ENCODE measurements at places on chromosomes 5 and 9.

GRCh38 chr9:75612754-75613153, 277.7 kb upstream of the PCSK5 start:
- no peak for DNase-seq

DNA sequence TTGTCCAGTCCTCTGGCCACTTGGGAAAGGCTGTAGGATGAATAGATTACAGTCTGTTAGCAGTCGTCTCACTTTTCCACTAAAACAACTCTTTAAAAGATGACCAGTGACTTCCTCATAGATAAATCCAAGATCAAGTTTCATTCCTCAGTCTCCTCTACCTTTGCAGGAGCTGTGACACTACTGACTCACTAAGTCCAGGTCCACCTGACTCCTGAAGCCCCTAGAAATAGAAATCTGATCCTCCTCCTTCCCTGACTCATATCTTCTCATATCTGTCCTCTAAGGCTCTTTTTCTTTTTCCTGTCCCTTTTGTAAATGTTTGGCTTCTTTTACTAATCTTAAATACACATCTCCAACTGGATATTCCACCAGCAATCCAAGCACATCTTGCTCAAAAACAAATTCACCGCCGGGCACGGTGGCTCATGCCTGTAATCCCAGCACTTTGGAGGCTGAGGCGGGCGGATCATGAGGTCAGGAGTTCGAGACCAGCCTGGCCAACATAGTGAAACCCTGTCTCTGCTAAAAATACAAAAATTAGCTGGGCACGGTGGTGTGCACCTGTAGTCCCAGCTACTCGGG, 2.6 kb downstream of the CCDC125 start:
- no peak for DNase-seq

- no peak for DNase-seq
Measured at GRCh38 chr5:109690242-109690974, 681 bp downstream of the MAN2A1 start.

- DNase-seq: no peak
Measured at GRCh38 chr9:129174724-129175514, 3.1 kb downstream of the IER5L start.

DNA sequence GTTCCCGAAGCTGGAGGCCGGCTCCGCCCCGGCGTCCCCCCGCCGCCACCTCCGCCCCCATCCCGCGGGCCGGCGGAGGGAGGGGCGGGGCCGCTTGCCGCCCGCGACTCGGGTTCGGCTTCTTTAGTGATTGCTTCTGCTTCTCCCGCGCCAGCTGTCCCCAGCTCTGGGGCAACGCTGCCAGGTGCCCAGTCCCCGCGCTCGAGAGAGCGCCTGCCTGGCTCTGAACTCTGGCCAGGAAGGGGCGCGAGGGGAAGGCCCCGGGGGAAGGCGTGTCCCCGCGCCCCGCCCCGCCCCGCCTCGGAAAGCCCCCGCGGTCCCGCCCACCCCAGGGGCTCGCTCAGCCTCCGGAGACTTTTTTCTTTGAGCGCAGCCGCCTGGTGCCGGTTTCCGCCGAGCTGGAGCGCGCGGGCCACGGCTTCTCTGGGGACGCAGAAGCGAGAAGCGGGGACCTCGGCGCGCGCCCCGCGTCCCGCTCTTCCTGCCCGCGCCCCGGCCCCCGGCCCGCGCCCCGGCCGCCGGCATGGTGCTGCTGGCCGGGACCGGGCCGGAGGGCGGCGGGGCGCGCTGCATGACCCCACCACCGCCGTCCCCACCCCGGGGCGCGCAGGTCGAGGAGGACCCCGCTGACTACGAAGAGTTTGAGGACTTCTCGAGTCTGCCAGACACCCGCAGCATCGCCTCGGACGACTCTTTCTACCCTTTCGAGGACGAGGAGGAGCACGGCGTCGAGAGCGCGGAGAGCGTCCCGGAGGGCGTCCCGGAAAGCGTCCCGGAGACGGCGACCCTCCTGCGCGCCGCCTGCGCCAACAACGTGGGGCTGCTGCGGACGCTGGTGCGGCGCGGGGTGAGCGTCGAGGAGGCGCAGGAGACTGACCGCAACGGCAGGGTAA, at the start of gene ANKRD33B:
ANKRD33B (plus strand) TSS at position 126 of the 893 bp plus-strand sequence; CDS start at position 524, 398 bp downstream.
- peak; percentile 25 for DNase-seq

DNA sequence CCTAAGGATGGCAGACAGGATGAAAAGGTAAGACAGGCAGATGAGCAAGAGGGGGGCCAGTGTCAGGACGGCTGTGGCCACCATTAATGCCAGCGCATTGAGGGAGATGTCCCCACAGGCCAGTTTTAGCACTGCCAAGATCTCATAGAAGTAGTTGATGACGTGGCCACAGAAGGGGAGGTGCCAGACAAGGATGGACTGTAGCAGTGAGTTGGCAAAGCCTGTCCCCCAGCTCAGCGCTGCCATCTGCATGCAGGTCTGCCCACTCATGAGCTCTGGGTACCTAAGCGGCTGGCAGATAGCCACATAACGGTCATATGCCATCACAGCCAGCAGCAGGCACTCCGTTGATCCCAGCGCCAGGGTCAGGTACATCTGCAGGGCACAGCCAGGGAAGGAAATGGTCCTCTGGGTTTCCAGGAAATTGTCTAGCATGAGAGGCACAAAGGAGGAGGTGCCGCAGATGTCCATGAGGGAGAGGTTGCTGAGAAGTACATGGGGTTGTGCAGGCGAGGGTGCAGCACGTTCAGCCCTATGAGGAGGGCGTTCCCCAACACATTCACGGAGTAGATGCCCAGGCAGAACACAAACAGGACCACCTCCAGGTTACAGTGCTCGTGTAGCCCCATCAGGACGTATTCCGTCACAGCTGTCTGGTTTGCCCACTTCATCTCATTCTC, 10.8 kb downstream of the OR13J1 start:
- no peak for DNase-seq

DNA sequence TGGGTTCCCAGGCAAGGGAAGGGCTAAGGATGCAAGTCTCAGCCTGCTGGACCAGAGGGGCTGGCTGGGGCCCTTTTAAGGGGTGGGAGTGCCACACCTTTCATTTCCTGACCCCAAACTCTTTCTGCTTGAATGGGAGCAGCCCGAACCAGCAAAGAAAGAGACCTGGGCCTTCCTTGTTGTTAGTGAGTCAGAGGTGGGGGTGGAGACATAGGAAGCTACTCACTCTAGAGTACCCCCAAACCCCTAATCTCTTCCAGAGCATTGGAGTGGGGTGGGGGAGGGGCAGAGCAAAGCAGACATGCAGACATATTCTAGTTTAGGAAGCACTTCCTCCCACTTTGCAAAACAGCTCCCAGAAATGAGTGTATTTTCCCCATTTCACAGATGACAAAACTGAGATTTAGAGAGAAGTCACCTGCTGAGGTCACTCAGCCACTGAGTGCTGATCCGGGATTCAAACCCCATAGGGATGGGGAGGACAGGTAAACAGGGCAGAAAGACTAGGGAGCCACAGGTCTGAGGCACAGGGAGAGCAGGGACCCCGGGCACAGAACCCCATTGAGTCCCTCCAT, 6.0 kb upstream of the AQP3 start:
- DNase-seq: no peak

- no peak for DNase-seq
Measured at GRCh38 chr5:72612810-72613209, 105.6 kb upstream of the ZNF366 start.

DNA sequence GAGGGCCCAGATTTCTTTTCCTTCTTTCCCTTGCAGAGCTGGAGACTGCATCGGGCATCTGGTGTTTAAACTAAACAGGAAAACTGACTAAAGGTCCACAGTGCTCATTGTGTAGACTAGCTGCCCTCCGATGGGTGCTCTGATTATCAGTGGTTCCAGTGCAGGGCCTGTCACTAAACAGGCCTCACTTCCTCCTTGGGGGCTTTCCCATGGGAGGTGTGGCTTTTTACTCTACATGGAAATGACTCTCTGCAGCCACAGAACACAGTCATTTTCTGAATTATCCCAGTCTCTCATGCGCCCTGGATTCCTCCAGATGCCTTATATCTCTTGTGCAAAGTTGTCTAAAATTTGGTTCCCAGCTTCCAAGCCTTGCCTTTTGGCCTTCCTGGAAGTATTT, 199.2 kb downstream of the TRIO start:
- no peak for DNase-seq

- DNase-seq: no peak
Measured at GRCh38 chr5:74240783-74241750, 399.5 kb downstream of the ENC1 start.

DNA sequence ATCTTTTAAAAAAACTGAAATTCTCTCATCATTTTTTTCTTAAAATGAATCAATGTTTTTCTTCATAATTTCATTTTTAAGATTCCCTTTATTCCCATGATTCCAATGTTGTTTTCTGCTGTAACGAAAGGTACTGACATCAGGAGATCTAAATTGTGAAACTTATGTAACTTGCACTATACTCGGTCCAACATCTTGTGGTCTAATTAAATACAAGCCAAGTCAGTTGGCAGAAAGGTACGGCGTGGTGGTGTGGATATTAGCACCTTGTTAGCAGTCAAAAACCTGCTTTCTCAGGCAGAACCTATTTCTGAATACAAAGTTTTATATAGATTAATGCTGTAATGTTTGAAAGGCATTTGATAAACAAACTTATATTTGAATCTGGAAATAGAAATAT, 20.1 kb downstream of the RORB start:
- no peak for DNase-seq

DNA sequence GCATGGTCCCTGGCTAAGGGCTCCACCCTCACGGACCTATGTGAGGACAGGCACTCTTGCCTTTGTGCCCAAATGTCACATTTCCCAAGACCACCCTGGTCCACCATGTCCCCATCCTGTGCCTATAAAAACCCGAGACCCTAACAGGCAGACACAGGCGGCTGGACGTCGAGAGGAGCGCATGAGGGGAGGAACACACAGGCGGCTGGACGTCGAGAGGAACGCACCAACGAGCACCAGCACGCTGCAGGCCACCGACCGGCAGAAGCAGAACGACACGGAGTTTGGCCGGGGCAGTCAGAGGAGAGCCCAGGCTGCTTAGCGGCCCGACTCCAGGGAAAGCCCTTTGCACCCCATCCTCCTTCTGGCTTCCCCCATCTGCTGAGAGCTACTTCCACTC, 119.9 kb downstream of the ADAMTS2 start:
- no peak for DNase-seq

DNA sequence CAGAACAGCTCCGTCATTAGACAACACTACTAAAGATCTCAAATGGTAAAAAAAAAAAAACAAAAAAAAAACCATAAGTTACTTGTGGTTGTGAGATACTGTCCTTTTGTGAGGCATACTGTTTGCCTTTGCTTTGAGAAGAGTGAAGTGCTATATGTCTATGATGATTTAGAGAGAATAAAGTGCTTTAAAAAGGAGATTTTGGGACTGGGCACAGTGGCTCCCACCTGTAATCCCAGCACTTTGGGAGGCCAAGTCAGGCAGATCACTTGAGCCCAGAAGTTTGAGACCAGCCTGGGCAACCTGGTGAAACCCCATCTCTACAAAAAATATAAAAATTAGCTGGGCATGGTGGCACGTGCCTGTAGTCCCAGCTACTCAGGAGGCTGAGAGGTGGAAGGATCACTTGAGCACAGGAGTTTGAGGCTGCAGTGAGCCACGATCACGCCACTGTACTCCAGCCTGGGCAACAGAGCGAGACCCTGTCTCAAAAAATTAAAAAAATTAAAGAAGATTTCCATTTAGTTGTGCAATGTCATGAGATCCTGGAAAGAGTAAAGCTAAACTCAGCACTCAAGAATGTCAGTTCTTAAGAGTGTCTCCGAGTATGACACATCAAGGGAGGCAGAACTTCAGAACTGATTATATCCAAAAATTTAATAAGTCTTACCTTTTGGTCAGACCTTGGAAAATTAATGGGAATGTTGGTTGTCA, 87.3 kb downstream of the PRDM6 start:
- no peak for DNase-seq

GRCh38 chr5:179792612-179793467, 946 bp upstream of the LTC4S start:
- no peak for DNase-seq

DNA sequence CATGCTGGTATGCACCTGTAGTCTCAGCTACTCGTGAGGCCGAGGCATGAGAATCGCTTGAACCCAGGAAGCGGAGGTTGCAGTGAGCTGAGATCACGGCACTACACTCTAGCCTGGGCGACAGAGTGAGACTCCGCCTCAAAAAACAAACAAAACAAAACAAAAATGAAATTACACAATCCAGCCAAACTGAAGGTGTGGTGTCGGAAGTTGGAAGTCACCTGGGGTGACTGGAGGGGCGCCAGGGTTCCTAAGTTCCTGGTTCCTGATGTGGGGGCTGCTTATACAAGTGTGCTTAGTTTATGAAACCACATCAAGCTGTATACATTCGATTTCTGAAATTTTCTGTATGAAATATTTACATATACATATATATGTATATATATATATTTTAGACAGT, 3.7 kb upstream of the DOLPP1 start:
- DNase-seq: no peak
